ENCODE measurements at places on chromosomes 12 and 14.

GRCh38 chr14:41607304-41607775, 664 bp downstream of the LRFN5 start:
- no peak for DNase-seq

- DNase-seq, result peak; percentile 91
These were observed 1.8 kb downstream of the AHNAK2 start for GRCh38 chr14:104976198-104977007.

- no peak for DNase-seq
These were observed 24.3 kb downstream of the DDX24 start for GRCh38 chr14:94056579-94057308.

- DNase-seq, result no peak
These were observed 206.5 kb downstream of the SLC41A2 start for GRCh38 chr12:104751594-104751993.

DNA sequence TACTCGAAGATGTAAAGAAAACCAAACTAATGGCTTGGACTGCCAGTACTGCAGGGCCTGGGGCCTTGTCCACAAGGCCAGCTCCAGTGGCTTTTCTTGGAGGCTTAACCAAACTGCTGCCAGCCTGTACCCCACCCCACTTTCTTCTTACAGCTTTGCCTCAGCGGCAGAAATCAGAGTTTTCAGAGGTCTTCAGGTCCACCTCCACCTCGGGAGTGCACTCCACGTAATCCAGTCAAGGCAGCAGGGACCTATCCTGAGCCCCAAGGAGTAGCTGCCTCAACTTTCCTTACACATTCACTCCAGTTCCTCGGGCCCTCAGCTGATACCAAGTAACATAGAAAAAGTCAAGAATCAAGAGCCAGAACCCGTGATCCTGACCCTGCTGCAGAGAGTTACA, 19.6 kb downstream of the PRMT8 start:
- no peak for DNase-seq

DNA sequence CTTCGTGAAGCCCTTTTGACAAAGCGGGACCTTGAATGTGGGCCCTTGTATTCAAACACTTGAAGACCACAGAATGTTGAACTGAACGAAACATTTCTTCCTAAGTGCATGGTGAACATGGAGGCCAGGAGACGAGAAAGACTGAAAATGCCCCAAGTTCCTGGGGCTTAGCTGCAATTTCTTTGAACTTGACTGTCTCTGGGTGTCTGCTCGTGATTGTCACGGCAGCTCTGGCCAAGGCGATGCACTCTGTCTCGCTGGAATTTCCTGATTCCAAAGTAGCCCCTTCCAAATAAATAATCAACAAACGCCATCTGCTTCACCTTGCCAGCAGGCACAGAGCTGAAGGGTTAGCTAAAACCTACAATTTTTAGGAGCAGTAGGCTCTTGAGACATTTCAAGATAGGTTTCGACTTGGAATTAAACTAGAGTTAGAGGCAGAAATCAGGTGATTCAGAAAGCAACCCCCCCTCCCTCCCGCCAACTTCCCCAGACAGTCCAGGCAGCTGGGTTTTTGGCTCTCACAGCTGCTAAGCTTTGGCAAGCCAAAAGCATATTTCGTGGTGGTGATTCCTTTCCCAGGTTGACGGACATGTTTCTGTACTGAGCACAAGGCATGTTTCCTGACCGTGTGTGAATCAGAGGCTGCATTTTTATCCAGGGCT, 13.5 kb upstream of the IRF2BPL start:
- DNase-seq, result peak; percentile 43

- DNase-seq, result no peak
These were observed 210.3 kb downstream of the GLT1D1 start for GRCh38 chr12:129063600-129063999.

DNA sequence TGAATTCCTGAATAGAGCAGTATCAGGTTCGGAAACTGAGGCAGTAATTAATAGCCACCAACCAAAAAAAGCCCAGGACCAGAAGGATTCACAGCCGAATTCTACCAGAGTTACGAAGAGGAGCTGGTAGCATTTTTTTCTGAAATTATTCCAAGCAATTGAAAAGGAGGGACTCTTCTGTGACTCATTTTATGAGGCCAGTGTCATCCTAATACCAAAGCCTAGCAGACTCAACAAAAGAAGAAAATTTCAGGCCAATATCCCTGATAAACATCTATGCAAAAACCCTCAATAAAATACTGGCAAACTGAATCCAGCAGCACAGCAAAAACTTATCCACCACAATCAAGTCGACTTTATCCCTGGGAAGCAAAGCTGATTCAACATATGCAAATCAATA, 202.3 kb upstream of the SLC16A7 start:
- DNase-seq, result no peak

DNA sequence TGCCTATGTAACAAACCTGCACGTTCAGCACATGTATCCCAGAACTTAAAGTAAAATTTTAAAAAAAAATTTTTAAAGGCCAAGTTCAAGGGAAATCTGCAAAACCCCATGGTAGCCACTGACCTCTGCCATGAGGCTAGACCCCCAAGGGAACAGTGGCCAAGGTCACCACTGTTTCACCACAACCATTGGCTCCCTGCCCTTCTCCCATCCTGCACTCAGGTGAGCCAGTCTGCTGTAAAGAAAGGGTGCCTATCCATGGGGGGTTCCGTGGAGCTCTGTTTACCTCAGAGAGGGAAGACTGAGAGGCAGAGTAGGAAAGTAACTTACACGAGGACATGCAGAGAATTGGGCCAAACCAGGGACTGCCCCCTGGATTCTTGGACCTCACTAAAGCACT, 38.6 kb downstream of the VWF start:
- no peak for DNase-seq

DNA sequence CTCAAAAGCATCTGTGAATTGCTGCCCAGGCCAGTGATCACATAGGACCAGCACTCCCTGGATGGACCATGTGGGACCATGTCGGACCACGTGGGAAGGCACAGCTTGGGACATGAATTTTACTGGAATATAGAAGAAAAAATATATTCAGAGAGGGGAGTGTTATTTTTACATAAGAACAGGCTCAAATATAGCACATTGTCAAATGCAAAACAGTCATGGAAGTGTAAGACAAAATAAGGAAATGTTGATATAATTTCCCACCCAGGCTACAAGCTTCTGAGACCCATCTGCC, 68.3 kb downstream of the CMKLR1 start:
- no peak for DNase-seq

GRCh38 chr14:104344818-104345620, 206.6 kb downstream of the KIF26A start:
- no peak for DNase-seq

DNA sequence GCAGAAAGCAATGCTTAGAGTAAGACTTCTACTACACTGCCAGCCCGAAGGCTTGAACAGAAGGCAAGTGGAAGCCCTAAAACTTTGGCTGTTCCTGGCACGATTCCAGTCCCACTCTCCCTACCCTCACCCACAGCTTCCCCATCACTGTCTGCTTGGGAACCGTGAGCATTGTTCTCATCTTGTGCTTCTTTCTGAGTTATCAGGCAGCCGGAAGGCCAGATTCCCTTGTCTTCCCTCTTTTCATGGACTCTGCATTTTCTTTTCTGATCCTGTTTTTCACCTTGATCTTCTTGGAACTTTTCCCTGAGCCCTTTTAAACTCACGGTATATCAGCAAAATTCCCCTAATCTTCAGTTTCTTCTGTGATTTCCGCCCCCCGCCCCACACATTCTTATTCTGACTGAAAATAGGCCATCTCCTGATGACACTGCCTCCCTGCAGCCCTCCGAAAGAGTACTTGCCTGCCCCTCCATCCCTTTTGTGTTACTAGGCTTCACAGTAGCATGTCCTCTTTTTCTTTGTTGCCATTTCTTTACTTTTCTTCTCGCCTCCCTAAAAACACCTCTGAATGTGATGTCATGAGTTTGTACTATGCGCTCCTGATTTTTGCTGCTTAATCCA, 29.9 kb downstream of the RCOR1 start:
- no peak for DNase-seq

DNA sequence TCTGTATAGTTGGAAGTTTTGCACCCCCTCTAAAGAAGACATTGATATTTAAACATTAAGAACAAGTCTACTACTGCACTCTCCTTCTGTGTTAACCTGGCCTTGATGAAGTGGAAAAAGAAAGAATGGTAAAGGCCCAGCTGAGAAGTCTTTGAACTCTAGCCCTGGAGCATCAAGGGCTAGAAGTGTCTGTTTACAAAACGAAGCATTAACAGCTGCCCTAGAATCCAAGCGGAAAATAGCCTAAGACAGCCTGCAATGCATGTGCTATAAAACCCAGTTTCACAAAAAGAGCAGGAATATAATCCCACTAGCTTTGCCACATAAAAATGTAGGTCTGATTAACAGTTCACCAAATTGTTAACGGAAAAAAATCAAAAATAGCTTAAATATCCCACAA, 60.5 kb downstream of the NUMB start:
- DNase-seq, result no peak

GRCh38 chr12:46798056-46798455, 27.7 kb downstream of the SLC38A4 start:
- DNase-seq, result no peak

- no peak for DNase-seq
These were observed 87.4 kb downstream of the LRIG3 start for GRCh38 chr12:58832920-58833319.

GRCh38 chr12:49683599-49684309, 23.5 kb downstream of the FMNL3 start:
- DNase-seq, result no peak

DNA sequence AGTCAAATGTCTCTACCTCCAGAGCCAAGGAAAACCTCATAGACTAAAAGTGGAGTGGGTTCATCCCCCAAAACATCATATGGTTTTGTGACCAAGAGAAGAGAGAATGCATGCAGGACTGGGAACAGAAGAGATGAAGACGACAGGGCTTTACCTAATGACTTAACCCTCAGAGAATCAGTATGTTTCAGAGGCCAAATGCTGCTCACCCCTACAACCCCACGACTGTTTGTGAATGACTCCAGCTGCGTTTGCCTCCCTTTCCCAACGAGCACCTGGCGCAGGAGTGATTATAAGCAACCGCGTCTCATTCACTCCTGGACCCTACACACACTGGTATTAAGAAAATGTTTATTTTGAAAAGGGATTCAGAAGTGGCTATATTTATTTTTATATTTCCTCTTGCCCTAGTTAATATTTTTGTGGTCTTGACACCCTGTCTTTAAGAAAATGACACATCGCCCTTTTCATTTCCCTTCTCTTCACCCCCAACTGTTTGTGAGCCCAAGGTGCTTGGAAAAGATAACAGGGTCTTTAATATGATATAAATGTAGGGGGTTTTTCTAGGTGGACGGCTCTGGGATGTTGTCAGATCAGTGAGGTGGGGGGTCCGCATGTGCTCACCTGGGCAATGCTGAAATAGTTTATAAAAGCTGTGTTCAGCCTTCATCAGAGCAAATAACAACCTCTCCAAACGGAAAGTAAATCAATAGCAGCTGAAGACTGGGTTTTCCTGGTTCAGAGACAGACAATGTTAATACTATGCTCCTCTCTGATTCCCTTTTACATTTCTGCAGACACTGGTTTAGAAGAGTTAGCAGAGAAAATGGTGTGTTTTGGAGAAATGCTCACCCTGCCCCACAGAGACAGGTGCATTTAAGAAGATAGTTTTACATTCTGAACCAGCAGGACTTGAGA, 77.7 kb downstream of the SLC15A4 start:
- DNase-seq, result no peak

GRCh38 chr12:28870839-28871440, 278.1 kb upstream of the FAR2 start:
- DNase-seq, result no peak

GRCh38 chr14:91509083-91509877, 830 bp downstream of the PPP4R3A start:
- DNase-seq, result peak; percentile 48

GRCh38 chr12:45354399-45354798, 138.5 kb downstream of the ANO6 start:
- DNase-seq, result no peak

DNA sequence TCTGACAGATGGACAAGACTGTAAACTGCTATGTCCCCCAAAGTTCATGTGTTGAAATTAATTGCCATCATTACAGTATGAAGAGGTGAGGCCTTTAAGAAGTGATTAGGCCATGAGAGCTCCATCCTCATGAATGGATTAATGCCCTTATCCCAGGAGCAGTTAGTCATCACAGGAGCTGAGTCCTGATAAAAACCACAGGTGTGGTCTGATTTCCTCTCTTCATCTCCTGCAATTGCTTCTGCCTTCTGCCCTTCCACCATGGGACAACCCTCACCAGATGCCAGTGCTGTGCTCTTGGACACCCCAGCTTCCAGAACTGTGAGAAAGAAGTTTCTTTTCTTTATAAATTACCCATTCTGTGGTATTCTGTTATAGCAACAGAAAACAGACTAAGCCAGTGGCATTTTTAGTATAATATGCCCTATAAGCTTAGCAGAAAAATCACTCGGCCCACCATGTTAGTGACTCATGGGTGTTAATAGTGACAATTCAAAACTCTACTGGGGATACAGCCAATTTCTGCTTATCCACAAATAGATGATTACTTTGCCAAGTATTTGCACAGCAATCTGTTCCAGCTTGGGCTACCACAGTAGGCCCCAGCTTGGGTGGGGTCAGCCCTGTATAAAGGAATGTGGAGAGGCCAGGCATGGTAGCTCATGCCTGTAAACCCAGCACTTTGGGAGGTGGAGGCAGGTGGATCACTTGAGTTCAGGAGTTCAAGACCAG, 129.0 kb upstream of the BCL2L14 start:
- no peak for DNase-seq

- no peak for DNase-seq
These were observed 203.8 kb upstream of the RGS6 start for GRCh38 chr14:71728386-71728785.

- no peak for DNase-seq
These were observed 164.6 kb downstream of the GCH1 start for GRCh38 chr14:54738009-54738408.

DNA sequence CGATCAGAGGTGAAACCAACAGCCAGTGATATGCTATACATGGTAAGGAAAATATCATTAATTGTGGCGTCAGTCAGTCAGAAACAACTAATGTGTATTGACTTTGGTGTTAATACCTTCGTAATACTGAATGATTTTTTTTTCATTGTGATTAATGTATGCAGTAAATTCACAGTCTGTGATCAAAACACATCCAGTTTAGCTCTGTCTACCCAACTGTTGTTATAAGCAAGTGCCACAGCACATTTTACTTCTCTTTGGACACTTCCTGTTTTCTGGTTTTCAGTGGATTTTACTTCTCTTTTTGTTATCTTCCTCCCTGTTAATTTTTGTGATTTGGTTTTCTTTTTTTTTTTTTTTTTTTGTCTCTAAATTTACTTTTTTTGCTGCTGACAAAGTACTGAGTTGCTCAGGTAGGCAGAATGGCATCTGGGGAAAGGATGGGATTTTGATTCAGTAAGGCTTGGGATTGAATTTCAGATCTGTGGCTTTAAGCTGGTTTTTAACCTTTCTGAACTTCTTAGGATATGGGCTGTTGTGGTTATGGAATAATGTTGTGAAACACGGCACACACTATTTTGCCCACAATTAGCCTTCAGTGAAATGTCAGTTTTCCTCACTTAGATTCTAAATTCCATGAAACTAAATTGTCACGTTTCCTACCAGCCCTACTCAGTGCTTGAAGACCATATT, 604 bp downstream of the GLIPR1 start:
- no peak for DNase-seq

- DNase-seq, result no peak
These were observed 951.8 kb downstream of the SLC6A15 start for GRCh38 chr12:83960767-83961166.

- no peak for DNase-seq
These were observed 9.5 kb downstream of the CEP290 start for GRCh38 chr12:88132392-88132791.

GRCh38 chr14:61474701-61475100, 153.3 kb downstream of the PRKCH start:
- no peak for DNase-seq

Measured in CD4-positive, alpha-beta T cell treated with Interleukin-17A for 4 hours (primary cell).